ENCODE measurements at places on chromosomes 4 and X.

DNA sequence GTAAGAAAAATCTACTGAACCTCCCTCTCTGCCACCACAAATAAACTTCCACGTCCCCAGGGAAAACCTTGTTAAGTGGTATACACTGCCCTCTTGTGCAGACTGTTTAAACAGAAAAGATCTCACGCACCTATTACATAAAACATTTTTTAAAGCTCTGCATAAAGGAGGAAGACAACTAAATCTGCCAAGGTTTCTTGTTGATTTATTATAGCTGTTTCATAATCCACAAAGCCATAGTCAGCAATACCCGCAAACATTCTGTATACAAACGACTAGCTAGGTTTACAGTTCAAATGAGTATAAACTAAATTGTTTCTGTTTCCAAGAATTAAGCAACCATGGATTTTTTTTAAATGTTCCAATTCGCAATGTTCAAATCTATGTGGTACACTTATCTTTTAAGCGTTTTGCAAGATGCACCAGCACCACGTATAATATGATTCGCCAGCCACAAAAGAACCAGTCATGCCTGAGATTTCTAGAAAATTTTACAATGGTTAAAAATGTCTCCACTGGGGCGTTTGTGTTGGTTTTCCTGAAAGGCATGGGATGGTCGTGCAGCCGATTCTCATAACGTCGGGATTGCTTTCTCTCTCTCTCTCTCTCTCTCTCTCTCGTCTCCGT is 164.6 kb downstream of the PRKX start:
- DNase-seq: no peak

DNA sequence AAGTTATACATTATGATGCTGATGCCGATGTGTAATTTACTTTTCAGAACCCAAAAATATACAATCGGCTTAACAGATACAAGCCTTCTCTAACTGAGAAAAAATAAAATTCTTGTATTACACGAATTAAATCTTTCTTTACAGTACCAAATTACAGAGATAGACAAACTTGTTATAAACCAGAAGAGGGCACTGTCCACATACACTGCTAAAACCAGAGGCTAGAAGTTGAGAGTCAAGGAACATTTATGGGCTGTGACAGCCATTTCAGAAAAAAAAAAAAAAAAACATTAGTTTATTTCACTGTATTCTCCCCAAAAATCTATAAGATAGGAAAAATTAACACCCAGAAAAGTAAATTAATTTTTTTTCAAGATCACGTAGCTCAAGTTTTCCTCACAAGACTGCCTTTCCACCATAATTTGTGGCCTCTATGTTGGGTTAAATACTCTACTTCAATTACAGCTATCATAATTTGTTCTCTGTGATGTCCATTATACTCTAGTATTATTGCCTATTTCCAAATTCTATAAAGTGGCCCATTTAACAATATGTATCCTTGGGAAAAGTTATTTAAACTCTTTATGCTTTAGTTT is 12.0 kb downstream of the EREG start:
- DNase-seq: peak; percentile 53

DNA sequence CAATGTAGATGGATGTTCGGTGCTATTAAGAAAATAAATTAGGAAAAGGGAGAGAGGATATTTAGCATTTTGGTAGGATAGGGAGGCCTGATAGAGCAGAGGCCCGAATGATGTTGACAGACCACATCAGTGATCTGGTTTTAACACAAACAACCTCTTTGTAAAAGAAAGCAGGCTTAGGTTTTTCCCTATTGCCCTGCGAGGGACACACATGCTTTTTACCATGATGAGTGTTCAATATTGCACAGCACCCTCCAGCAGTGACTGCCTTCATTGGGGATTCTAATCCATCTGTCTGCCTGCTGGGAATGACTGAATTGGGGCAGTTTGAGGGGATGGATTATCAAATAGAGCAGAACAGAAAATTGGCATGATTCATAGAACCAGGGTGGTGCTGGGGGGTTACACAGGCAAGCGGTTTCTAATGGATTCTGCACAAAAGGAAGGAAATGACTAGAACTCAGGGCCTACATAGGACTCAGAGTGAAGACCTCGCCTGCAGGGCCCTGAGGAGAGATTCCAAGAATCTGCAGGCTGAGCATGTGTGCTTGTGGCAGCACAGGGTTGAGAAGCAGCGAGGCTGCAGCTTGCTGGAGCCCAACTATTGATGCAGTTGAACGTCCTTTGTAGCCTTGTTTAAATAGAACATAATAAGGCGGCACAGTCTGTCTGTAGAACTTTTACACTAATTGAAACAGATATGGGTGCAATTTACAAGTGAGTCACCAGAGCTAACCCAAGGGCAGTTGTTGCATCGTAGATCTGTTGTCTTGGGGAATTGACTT is 58.0 kb downstream of the RHOH start:
- DNase-seq: no peak

DNA sequence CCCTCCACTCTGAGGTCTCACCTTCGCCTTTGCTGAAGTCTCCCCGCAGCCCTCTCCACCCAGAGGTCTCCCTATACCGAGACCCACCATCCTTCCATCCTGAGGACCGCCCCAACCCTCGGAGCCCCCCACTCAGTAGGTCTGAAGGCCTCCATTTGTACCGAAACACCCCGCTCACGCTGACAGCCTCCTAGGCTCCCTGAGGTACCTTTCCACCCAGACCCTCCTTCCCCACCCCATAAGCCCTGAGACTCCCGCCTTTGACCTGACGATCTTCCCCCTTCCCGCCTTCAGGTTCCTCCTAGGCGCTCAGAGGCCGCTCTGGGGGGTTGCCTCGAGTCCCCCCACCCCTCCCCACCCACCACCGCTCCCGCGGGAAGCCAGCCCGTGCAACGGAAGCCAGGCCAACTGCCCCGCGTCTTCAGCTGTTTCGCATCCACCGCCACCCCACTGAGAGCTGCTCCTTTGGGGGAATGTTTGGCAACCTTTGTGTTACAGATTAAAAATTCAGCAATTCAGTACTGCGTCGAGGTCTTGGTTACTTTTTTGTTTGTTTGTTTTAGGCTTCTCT is 5.0 kb downstream of the SOD3 start:
- no peak for DNase-seq

DNA sequence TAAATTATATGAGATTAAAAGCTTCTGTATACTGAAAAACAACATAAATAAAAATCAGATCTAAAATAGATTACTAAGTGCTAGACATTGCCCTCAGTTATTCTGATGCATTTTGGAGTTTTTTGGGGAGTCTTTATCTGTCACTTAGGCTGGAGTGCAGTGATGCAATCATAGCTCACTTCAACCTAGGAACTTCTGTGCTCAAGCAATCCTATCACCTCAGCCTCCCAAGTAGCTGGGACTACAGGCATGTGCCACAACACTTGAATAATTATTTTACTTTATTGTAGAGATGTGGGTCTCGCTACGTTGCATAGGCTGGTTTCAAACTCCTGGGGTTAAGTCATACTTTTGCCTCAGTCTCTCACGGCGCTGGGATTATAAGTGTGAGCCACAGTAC is 31.7 kb downstream of the HSD17B11 start:
- no peak for DNase-seq

DNA sequence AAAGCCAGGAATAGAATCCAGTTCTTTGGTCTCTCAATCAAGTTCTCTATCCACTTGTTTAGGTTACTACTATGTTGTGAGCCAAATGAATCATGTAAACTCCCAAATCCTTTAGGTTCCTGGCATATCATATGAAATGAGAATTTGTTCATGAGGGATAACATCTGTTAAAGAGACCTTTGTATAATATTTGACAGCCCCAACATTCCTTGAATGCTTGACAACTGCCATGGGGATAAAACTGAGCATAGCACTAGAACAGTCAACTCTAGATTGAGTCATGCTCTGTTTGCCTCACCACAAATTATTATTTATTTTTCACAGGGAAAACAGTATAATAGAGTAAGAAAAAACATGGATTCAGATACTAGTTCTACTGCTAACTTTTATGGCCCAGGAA is 93.3 kb downstream of the NAA11 start:
- DNase-seq: no peak

DNA sequence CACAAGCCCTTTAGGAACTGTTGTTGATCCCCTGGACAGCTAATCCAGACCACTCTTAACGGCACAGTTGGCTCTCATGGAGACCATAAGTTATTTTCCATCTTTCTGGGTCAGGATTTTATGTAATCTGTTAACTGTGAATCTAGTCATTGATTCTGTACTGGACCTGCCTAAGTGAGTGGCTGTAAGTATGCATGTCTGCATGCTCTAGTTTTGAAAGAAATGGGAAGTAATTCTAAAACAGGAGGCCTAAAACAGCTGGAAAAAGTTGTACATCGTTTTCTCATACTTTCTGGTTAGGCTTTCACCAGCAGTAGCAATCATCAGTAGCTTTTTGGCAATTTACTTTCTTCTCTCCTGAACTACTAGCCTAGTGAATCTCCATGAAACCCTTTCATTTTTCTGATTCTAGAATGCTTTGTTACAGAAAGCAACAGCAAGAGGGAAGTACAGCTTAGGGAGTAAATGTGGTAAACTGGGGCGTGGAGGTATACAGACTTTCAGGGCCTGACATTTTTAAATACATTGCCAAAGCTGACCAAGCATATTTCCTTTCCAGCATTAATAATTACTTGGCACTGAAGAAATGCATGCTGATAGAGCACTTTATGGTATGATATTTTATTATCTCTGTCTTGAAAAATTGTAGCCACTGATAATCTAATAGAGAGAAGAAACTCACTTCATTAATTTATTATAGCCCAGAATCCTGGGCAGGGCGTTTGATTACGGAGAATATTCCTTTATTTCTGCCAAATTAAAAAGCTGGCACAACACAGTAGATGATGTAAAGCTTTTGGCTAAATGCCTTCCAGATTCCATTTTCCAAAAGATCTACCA is 202.7 kb downstream of the BANK1 start:
- no peak for DNase-seq

All from CD4-positive, alpha-beta T cell treated with Interferon alpha-2 for 1 hour (primary cell).